ENCODE measurements at places on chromosomes 5 and 9.

GRCh38 chr5:7745882-7746610 lies 104.9 kb downstream of the CFAP90 start:
- H3K4me3 ChIP-seq: no peak overlapping the region
- H3K27me3 ChIP-seq: no peaks in the 10 kb centered on the region
- H3K4me1 ChIP-seq: no peaks in the 10 kb centered on the region
- H3K36me3 ChIP-seq: no peaks in the 10 kb centered on the region

DNA sequence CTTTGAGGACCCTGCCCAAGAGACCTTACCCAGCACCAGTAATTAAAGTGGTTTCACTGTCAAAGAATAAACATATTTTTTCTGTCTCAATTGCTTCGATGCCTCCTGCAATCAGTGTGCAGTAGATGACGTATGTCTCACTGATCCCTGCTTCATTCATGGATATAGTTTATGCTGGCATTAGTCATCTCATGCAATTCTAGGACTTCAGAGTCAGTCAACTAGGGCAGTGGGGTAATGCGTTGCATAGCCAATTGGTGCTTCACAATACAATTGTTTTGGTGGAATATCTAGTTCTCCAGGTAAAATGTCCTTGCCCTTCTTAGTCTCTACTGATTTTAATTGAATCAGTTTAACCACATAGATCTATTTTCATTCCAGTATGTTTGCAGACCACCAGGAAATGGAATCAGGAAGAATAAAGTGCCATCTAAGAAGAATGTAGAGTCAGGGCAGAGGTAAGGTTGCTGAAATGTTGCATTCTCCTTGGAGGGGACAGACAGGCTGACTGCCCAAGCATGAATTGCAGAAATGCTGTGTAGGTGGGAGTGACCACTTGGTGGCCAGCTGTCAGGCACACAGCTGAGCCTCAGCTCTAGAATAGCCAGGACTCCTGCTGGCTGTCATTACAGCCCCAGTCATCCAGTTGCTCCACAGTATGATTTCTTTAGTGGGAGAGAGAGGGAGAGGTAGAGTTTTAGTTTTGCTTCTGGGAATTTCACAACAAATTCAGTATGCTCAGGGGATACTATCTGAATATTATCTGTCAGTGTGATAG lies 73.5 kb upstream of the MEGF10 start:
- no peak overlapping the region for H3K27ac ChIP-seq
- H3K4me1 ChIP-seq: no peaks in the 10 kb centered on the region
- no peak overlapping the region for H3K4me3 ChIP-seq
- H3K27me3 ChIP-seq: no peaks in the 10 kb centered on the region

GRCh38 chr5:54628050-54628449 lies 110.5 kb downstream of the SNX18 start:
- no peak overlapping the region for H3K27ac ChIP-seq
- DNase-seq: no peak
- H3K27me3 ChIP-seq: no peaks in the 10 kb centered on the region
- H3K36me3 ChIP-seq: no peaks in the 10 kb centered on the region
- H3K4me3 ChIP-seq: no peak overlapping the region

DNA sequence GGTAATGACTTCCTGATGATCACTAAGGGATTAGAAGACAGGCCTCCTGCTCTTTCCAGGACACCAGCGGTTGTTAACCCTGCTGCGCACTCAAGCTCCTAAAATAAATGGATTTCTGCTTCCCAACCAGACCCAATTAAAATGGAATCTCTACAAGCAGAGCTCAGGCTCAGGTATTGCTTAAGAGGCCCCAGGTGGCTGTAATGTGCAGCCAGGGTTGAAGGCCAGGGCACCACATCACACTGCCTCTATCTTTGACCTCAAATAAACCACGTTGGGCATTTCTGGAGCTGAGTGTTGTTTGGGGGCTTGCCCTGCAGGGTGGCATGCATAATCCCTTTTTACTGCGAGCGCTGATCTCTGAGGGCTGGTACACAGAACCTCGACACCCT lies 108.0 kb downstream of the FBXO38 start:
- H3K27me3 ChIP-seq: no peaks in the 10 kb centered on the region
- H3K4me1 ChIP-seq: no peaks in the 10 kb centered on the region
- no peak overlapping the region for H3K27ac ChIP-seq
- H3K36me3 ChIP-seq: no peaks in the 10 kb centered on the region

- peak overlapping the region; percentile 99 for H3K4me3 ChIP-seq
- DNase-seq: no peak
- no peaks in the 10 kb centered on the region for H3K36me3 ChIP-seq
- no peaks in the 10 kb centered on the region for H3K27me3 ChIP-seq
These were observed 438 bp downstream of the NSUN2 start for GRCh38 chr5:6632324-6632887.

DNA sequence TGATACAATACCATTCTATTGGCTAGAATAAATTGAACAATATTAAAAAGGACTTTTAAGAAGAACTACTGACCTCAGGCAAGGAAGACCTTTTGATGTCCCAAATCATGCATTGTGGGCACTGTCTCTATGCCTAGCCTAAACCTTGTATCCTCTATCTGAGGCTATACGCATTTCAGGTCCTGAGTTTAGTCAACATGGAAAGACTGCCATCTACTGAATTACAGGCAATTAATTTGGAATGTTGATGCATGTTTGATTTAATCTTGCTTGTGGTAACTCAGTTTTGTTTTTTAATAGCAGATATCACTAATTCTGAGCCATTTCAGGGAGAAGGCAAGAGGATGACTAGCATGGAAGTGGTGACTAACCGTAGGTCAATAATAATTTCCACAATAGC lies 585.3 kb upstream of the CCNG1 start:
- H3K27ac ChIP-seq: no peak overlapping the region
- H3K4me3 ChIP-seq: no peak overlapping the region
- no peaks in the 10 kb centered on the region for H3K36me3 ChIP-seq
- H3K27me3 ChIP-seq: no peaks in the 10 kb centered on the region
- no peak for DNase-seq

GRCh38 chr9:136847088-136847825 lies 2.0 kb upstream of the PHPT1 start:
- H3K27me3 ChIP-seq: peaks cover 19% of the 10 kb centered on the region
- peaks cover 24% of the 10 kb centered on the region for H3K4me1 ChIP-seq
- no peaks in the 10 kb centered on the region for H3K36me3 ChIP-seq

DNA sequence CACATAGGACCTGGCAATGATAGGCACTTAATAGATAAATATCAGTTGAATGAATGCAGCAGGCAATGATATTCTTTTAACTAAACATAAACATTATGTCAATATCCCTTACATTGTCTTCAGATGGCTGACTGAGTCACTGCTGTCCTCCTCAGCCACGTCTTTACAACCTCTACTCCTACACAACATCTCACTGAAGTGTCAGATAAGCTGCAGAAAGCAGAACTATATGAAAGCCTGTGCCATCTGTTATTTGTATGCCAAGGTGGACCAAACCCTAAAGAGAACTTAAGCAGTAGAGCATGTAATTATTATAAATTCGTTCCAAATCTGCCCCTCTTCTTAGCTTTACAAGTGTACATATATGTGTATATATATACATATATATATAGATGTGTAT lies 271.2 kb downstream of the RASEF start:
- DNase-seq: no peak
- H3K4me1 ChIP-seq: no peaks in the 10 kb centered on the region

GRCh38 chr9:126407114-126407870 lies 80.7 kb downstream of the MVB12B start:
- no peak for DNase-seq
- no peak overlapping the region for H3K4me3 ChIP-seq
- H3K36me3 ChIP-seq: no peaks in the 10 kb centered on the region
- no peaks in the 10 kb centered on the region for H3K4me1 ChIP-seq
- no peak overlapping the region for H3K27ac ChIP-seq

GRCh38 chr5:151447174-151448037 lies at the start of gene SLC36A1:
TSS of gene SLC36A1 (plus strand) at chr5:151447603. CDS start at chr5:151458793, 11,190 bp downstream.
- H3K4me1 ChIP-seq: no peaks in the 10 kb centered on the region
- H3K4me3 ChIP-seq: peak within 1 kb of the TSS; percentile 61
- H3K27ac ChIP-seq: peak within 1 kb of the TSS; percentile 10
- no peaks in the 10 kb centered on the region for H3K27me3 ChIP-seq
- H3K36me3 ChIP-seq: no peaks in the 10 kb centered on the region

Data from colonic mucosa (tissue), 4 donors.